COR-L47 (cell line): ENCODE measurements at places on chromosomes 3 and 15.
A peak's percentile ranks its signal among the peaks of the same experiment; 100 is the strongest.

DNA sequence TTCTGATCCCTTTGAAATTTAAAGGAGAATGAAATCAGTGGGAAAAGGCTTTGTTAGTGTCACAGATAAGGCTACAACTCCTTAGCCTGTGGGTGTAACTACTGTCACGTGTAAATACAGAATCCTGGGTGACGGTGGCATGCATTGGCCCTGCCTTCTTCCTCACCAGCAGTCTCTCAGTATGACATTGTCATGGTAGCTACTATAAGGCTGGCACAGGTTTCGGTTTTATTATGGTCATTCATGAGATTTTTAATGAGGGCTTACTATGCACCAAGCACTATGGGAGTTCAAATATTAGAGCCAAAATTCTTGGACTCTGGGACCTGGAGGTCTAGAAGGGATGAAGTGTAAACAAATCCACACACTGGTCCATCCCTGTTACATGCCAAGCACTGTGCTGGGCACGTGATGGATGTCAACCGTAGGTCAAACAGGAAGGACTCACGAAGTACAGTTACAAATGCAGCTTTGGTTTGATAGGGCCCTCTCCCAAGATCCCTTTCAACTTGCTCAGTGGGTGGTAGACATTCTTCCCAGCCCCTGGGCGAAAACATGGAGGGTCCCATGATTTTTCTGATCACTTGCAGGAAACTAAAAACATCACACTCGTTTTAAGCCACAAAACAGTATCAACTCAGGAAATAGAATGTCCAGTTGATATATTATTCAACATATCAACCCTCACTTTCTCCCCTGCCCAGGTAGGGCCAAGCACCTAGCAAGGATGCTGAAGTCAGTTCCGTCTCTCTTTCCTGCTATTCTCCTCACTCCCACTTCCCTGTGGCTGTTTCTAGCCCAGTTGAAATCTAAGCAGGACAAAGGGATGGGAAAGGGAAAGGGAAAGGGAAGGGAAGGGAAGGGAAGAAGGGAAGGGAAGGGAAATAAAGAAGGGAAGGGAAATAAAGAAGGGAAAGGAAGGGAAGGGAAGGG is 25.3 kb downstream of the BFSP2 start:
- DNase-seq = no peak

DNA sequence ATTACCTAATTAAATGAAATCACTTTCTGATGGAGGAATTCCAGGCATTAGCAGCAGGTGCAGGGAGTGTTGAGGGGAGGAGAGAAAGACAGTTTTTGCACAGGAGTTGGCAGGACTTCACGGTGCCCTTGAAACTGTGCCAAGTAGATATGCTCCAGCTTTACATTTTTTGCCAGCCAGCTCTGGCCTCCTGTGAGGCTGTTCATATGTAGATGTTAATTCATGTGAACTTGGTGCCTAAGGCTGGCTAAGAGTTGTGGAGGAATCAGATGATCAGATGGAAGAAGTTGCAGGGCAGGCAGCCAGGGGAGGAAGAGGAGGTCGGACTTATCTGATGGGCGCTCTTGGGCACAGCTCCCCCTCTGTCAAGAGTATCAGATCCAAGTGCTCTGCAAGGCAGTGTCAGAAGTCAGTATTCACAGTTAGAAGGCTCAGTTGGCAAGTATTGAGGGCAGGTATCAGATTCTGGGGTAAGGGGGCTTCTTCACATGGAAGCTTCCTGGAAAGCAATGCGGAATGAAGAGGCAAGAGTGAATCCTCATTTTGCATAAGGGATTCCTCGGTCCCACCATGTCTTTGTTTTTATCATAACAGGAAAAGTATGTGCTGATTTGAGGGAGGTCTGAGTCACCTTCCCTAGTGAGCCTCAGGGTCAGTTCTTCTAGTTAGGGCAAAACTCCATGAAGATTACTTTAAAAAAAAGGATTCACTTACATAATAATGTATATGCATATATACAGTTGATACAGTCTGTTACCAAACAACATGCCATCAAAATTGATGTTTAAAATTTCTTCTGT is 172.6 kb upstream of the UMPS start:
- DNase-seq = peak; percentile 84

DNA sequence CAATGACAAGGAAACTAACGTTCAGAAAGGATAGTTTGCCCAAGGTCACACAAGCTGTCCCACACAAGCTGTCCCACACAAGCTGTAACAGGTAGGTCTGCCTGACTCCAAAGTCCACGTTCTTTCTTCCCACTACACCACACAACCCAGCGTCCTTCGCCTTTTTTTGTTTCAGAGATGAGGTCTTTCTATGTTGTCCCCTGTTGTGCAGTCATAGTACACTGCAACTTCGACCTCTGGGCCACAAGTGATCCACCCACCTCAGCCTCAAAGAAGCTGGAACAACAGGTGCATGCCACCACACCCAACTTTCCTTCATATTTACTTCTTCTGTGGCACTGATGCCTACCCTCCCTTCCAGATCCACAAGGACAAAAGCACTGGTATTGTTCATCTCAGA is 21.4 kb downstream of the MB21D2 start:
- DNase-seq = no peak

GRCh38 chr3:48112813-48113212 is 75.4 kb downstream of the CDC25A start:
- no peak for DNase-seq

- DNase-seq = no peak
These were observed 869.7 kb downstream of the OTOL1 start for GRCh38 chr3:162366166-162366766.

DNA sequence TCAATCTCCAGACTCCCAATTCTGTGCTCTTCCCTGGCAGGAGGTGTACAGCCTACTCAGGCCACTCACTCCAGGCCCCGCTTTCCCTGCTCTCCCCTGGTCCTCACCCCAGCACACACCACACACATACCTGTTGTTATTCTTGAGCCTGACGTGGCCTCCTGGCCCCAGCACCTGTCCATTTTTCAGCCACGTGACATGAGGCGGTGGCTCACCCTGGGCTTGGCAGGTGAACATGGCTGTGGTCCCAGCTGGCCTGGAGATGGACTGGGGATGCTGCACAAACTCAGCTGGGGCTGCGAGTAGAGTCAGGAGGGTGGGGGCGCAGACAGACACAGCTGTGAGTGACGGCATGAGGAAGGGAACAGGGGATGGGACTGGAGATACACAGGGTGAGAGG is 27.3 kb downstream of the RNU5B-1 start:
- no peak for DNase-seq

DNA sequence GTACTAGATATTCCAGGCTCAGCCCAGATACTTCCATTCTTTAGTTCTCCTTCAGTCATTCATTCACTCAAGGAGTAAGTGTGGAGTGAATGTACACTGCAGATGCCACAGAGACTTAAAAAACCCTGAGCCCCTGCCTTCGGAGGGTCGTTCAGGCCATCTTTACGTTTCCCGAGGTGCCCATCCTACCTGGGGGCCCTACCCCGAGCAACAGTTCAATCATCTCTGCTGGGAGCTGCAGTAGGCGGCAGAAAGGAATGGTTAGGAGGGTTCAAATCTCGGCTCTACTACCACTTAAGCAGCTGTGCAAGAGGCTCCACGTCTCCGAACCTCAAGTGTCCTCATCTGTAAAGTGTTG is 613 bp downstream of the SEC13 start:
- DNase-seq = no peak

DNA sequence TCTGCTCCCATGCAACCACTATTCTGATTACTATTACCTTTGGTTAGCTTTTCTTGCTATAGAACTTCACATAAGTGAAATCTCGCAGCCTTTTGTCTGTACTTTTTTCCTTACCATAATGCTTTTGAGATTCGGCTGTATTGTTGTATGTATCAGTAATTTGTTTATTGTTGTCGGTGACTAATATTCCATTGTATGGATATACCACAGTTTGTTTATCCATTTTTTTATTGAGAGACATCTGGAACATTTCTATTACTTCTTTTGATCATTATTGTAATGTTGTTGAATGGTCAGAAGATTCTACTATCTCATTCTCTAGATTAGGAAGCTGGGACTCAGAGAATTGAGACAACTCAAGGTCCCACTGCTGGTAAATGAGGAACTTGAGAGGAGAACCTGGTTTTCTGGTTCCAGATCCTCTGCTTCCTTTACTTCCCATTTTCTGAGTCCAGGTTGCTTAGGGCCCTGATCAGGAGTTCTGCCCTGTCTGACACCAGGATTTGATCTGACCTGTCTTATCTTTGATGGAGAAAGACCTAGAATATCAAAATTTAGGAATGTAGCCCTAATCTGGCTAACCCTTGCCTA is 18.2 kb upstream of the SPTSSB start:
- no peak for DNase-seq

DNA sequence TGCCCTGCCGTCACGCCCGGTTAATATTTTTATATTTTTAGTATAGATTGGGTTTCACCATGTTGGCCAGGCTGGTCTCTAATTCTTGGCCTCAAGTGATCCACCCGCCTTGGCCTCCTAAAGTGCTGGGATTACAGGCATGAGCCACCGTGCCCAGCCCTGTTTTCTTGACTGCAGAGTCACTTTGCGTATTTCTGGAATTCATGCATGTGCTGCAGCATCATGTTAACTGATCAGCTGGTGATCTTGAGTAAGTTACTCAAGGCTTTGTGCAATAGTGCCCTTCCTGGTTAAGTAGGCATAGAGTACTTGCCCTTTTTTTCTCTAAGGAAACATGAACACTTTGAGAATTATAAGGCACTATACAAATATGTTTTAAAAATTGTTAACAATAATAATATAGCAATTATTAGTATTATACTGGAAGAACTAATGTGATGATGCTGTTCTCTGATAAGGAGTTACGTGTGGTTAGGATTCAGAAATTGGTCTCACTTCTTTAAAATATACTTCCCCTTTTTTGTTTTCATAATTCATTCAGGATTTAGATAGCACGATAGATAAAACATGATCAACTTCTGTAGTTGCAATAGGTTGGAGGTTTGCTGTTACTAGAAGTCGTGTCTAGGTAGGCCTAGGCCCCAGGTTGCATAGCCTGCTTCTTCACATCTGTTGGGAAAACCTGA is 33.6 kb downstream of the GPR171 start:
- no peak for DNase-seq

DNA sequence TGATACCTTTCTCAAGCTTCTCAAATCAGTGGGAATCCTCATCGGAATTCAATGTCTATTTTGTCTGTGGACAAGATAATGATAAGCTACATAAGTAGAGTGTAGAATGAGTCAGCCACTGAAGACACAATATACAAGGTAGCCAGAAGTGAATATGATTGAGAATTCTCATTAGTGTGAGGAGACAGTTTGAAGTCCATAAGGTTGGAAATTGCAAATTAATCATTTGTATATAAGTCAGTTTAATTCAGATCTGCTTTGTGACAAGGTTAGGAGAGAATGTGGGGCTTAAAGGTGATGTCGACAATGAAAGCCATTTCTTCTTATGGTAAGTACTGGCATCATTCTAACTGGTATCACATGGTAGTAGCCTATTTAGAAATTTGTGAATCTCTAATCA is 4.2 kb downstream of the ARPP21 start:
- no peak for DNase-seq

DNA sequence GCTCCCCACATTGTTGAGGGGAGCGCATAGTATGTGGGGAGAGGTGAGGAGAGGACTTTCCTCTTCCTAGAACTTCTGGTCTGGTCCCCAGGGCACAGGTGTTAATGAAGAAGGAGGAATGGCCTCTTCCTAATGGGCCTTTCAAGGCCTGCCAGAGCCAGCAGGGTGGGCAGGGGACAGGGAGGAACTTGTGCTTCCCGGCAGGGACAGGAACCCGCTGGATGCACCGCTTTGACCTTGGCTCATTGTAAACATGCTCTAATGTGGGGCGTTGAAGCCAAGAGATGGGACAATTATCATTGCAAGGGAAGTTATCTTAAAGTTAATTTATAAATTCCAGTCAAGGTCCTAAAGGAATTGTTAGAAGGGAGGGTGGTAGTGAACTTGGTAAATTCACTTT is 21.0 kb upstream of the CHRNB4 start:
- DNase-seq = no peak

DNA sequence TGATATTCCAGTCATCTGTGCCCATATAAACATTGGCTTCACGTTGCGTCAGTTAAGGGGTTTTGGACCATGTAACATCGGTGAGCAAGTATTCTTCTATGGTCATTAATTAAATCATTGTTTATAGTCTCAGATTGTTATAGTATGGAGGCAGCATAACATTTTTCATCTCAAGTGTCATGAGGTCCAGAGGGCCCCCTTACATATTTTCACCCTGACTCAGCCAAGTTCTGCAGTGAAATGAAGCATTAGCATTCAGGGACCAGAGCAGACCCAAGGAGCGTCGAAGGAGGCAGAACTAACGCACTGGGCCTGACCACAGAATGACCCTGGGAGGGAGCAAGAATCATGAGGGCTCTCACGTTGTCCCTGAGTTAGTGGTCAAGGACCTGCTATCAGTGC is 171.5 kb downstream of the LRTM1 start:
- DNase-seq = no peak

- no peak for DNase-seq
These were observed 22.9 kb upstream of the HHATL start for GRCh38 chr3:42725454-42725853.

DNA sequence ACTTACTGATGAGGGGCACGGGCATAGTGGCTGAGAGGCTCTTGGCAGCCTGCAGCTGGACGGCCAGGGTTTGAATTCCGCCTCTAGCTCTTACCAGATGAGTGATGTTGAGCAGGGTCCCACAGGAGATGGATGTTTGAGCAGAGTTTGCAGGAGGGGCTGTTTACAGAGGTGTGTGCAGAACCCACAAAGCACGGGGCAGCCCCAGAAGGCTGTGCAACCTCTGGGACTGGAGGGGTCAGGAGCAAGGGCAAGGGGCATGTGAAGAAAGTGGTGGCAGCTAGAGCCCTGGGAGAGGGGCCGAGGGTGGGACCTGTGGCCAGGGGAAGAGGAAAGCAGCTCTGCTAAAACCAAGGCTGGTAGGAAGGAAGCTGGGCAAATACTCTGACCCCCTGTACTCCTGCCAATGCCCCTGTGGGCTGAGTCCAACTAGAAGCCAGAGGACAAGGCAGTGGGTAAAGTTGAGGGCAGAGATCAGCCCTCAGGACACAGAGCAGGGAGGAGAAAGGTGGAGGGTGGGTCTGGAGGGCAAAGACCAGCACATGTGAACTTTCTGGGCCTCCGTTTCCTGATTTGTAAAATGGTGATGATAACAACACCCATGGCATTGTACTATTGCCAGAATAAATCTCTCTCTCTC is 53.9 kb upstream of the ITGA11 start:
- DNase-seq = no peak

GRCh38 chr3:24062916-24063315 is 117.8 kb downstream of the NR1D2 start:
- no peak for DNase-seq

DNA sequence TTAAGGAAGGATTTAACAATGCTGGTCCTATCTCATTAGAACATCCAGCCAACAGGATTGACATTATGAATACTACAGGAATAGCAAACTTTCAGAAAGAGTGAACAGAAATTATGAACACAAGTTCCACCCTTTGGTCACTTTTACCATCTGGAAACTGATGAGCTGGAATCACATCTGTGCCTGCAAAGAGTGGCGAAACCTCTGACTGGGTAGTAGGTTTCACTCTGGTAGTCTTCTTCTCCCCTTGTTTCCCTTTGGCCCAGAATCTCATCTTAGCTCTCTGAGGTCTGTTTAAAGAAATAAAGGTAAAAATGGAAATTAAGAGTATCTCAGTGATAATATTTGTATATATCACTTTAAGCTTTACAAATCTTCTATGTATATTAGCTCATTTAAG is 73.1 kb downstream of the NR2E3 start:
- no peak for DNase-seq
